ENCODE measurements at places on chromosomes 1 and 21.

DNA sequence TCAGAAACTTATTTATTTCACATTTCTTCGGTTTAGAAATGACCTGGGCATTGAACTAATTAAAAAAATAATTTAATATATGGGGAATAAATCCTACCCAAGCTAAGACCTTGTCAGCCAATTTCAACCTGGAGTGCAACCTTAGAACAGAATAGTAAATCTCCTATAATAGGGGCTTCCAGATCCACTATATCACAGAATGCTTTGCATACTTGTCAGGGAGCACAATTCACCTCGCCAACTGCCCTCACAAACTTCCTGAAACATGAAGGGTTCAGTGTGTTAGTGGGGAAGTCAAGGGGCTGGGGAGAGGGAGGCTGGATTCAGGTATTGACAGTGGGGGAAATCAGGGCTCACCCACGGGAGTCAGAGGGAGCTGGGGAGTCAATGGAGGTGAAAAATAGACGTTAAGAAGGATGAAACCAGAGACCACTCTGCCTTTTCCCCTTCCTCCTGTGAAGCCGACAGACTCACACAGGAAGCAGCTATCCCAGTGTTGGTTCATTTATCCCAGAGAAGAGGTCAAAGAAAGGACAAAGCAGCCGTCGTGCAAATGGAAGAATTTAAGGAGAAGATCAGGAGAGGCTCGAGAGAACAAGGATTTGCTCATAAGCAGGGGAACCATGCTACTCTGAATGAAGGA lies 453.3 kb downstream of the NUF2 start:
- no peak for DNase-seq

- DNase-seq, result no peak
These were observed 42.1 kb downstream of the KIAA1614 start for GRCh38 chr1:180954801-180955165.

DNA sequence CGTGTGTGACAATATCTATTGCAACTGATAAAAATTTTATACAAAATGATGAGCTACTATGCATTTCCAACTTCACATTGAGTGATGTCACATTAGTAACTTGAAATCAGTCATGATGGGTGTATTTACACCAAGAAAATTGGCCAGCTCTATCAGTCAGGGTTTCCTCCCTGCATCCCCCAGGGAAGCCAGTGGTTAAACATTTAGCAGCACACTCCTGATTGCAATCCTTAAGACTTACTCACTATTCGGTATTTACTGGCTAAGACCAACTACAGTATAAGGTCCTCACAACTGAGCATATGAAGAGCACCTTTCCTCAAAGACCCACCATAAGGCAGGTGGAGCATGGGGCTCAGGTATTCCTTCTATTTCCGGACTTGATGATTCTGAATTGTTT lies 41.3 kb upstream of the PTGFRN start:
- DNase-seq, result no peak

- peak; percentile 51 for DNase-seq
These were observed 7.9 kb downstream of the CD53 start for GRCh38 chr1:110880708-110881374.

GRCh38 chr21:30984889-30985288 lies 53.4 kb downstream of the KRTAP19-8 start:
- DNase-seq, result no peak

DNA sequence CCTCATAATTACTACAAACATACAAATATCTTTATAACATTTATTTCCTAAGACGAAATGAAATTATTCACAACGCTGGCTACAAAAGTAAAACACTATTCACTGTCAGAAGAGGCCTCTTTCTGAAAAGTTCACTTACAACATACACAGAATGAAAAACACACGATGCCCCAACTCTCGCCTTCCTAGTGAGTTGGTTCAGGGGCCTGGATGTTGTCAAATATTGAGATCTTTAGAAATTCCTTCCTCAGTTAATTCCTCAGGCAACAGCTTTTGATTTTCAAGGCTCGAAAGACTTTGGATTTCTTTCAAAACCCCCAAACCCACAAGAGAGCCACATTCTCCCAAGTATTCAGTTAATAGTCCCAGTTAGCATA lies 14.2 kb upstream of the KCNE1 start:
- no peak for DNase-seq

- no peak for DNase-seq
These were observed 81.7 kb downstream of the MAN1C1 start for GRCh38 chr1:25698252-25698651.

DNA sequence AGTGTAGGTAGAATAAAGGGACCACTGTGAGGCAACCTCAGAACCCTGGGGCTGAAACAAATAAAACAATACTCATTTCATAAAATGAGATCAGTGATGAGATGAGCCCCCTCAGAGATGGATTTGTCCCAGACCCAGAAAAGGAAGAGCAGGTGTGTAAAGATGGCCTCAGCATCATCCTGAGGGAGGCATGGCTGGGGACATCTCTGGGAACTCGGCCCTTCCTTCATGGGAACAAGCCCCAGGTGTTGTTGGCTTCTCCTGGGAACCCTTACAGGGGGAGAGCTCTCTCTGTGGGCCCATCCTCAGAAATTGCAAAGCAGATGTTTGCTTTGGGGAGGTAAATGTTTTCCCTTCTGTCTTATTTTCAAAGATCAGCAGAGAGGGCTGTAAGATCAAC lies 133.2 kb upstream of the USP24 start:
- no peak for DNase-seq

GRCh38 chr1:10674700-10675609 lies 121.5 kb downstream of the CASZ1 start:
- no peak for DNase-seq
